ENCODE measurements at places on chromosomes 3 and 15.

DNA sequence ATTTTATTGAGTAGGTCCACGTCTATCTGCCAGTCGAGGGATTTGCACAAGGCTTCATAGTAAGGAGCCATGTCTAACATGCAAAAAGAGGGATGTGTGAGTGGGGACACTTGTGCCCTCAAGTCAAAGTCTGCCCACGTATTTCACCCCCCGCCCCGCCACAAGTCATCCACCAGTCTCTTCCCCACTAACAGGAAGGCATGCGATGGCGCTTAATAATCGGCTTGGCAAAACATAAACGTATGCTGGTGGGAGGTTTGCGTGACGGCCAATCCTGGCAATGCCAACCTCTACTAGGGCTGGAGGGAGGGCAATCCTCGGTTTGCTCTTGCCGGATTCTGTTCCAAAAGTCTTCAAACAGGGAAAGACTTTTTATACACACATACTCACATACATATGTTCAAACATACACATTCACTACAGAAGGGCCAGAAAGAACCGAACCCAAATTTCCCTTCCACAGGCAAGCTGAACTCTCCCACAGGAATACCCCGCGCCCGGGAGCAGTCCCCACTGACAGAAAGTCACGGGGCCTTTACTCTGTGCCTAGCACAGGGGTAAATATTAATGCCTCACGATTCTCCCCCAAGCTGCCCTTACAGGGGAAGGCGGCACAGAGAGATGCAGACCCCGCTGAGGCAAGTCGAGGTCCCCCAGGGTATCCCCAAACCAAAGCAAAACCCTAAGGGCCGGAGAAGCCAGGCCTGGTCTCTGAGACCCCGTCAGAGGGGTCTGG, 675 bp downstream of the PSMD6 start:
- no peak for DNase-seq

DNA sequence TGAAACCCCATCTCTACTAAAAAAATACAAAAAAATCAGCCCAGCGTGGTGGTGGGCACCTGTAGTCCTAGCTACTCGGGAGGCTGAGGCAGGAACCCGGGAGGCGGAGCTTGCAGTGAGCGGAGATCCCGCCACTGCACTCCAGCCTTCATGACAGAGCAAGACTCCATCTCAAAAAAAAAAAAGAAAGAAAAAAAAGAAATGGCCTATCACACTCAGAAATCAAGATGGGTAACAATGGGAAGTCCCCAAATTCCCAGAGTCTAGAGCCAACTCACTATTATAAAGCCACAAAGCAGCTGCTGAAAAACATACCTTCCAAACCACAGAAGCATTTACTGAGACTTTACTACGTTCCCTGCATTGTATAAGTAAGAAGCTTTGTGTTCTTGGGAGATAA, 7.5 kb downstream of the HDGFL3 start:
- no peak for DNase-seq

DNA sequence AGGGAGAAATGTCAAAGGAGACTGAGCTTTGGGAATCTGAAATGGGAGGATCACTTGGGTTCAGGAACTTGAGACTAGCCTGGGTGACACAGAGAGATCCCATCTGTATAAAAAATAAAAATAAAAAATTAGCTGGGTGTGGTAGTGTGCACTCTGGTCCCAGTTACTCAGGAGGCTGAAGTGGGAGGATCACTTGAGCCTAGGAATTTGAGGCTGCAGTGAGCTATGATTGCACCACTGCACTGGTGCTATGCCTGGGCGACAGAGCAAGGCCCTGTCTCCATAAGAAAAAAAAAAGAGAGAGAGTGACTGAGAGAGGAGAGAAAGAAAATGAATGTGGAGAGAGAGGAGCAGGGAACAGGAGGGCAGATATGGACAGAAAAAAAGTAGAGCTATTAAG, 72.8 kb downstream of the SENP2 start:
- no peak for DNase-seq

DNA sequence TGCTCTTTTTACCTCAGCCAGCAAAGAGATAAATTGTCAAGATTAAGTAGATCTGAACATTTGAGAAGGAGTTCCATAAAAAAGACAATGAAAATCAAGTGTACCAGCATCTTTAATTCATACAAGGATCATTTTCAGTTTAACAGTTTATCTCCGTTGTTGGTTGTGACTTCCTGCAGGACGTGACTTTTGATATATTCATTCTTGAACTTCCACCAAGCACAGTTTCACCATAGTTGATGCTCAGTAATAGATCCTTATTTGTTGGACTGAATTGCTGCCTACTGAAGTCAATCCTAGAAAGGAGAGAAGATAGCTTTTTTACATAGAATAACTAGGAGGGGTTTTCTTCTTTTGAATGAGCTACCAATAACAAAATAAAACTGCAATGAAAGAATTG, 408.2 kb downstream of the LPP start:
- no peak for DNase-seq

DNA sequence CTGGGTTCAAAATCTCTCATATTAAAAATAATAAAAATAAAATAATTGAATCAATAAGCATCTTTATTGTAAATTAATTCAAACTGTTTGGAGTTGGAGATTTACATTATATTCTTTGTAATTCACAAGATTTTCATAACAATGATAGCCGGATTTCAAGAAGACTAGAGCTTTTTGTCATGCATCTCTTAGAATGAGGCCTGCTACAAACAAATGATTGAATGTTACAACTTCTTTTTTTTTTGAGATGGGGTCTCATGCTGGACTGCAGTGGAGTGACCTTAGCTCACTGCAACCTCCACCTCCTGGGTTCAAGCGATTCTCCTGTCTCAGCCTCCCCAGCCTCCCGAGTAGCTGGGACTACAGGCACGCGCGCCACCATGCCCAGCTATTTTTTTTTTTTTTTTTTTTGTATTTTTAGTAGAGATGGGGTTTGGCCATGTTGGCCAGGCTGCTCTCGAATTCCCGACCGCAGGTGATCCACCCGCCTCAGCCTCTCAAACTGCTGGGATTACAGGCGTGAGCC, 3.5 kb downstream of the SLTM start:
- DNase-seq, result no peak
